Neural crest cell (in vitro differentiated cells): ENCODE measurements at places on chromosomes 4 and X.

- no peak for DNase-seq
Observed at GRCh38 chr4:121674696-121675095, 22.1 kb downstream of the ANXA5 start.

- no peak for DNase-seq
Observed at GRCh38 chr4:124095621-124096020, 616.9 kb downstream of the ANKRD50 start.

- no peak for DNase-seq
Observed at GRCh38 chr4:181017038-181017437, 1226.2 kb upstream of the TENM3 start.

DNA sequence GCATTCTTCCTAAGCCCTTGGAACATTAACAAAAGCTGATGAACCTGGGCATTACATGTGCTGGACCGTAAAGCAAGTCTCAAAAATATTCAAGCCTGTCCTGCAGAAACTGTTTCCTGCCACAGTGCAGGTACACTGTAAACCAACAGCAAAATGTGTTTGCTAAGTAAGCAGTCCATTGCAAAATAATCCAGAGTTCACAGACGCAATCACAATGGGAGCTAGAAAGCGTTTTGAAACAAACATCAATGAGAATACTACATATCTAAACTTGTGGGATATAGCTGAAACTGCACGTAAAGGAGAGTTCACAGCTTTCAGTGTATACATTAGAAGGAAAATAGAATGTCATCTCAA is 61.6 kb downstream of the RGS12 start:
- DNase-seq: no peak

GRCh38 chr4:140049024-140049848 is 104.7 kb downstream of the MAML3 start:
- DNase-seq: peak; percentile 32

DNA sequence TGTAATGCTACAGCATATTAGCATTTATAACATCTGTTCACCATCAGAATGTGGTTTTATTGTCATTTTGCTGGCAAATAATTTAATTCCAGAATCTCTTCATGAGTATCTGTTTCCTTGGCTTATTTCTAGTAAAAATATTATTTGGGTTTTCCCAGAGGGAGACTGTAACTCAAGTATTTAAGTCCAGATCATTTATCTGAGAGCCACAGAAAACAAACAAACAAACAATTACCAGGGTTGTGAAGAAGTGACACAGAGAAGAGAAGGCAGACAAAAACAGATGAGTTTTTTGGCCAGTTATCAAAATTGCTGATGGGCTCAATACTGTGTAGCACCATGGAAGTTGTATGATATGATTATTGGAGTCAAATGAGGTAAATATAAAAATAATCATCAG is 515.1 kb downstream of the TECRL start:
- no peak for DNase-seq

DNA sequence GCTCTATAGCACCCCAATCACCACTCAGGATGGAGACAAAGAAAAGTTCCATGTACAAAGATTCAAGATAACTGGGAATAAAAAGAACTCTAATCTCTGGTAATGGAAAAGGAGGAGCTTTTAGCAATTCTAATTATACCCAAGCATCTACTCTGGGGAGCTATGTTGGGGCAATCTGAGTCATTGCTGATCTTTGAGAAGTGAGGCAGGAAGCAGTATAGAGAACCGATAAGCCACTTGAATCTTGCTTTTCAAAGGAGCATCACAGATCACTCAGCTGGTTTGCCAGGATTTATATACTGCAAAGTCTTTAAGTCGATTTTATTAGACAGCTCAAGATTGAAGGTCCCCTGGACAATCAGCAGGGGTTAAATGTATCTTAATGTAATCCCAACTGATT is 220.0 kb downstream of the ENOX2 start:
- no peak for DNase-seq

DNA sequence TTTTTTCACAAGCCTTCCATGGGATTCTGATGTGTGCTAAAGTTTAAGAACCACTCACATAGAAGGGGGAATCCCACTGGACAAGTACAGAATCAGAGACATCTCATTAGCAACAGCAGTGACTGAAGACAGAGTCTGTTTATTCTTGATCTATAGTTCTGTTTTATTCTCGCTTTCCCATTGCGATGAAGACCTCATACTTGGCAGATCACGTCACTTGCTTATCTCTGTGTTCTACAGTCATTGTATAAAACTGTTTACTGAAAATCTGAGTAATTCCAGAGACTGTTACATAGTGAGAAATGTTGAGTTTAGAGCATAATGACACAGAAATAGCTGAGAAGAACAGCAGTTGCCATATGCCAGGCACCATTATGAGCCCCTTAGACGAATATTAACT is 185.5 kb downstream of the PTTG2 start:
- DNase-seq: no peak

- no peak for DNase-seq
Observed at GRCh38 chr4:8108991-8109390, 49.6 kb downstream of the ABLIM2 start.

DNA sequence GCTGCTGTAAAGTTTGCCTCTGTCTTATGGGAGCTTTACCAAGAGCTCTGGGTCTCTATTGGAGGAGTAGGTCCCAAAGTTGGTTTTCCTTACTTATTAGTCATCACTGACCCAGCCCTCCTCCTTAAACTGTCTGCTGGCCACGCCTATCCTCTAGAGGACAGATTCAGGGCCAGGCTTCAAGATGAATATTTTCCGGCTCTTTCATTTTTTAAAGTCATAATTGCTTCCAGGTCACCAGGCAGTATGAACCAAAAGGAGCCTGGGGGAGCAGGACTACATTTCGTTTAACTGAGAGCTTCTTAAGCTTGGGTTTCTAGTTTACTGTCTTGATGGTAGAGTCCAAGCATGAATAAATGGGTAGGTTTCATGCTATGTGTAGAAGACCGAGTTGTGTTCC is 13.7 kb downstream of the BCORL1 start:
- DNase-seq: no peak

DNA sequence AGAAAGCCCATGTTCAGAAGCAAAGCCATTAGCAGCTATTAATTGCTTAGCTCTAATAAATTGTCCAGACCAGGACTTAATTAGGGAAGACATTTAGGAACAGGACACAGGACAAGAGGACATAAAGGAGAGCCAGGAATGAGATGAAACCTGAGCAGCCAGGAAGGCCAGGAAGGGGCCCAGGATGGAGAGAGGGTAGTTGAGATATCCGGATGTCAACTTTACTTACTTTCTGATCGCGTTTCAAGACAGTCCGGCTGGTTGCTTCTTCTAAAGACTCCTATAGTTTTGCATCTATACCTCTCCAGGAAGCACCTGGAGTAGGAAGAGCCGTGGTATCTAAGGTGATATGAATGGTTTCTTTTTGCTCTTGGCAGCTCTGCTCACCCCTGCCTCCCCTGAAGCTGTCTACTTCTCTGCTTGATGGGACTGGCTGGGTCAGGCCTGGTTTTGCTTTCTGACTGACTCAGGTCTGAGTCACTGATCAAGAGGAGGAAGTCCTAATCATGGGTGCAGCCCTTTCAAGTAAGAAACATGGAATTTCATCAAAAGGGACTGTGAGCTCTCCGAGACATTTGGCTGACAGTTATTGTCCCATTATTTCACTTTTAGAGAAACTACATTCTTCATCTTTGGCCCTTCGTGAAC is 733.3 kb downstream of the RPA4 start:
- DNase-seq: no peak
